ENCODE measurements at places on chromosomes 5 and 9. TPM values are rescaled to one million over a fixed set of nuclear protein-coding genes. Genes with fewer than 3 reads are reported as not detected.

Gene SH3GL2
- under 0.01 TPM for total RNA-seq

Gene RAB3C
- total RNA-seq, result 0.52 TPM

Gene ZNF462
- total RNA-seq, result 28.7 TPM

Gene MSMP
- total RNA-seq, result not detected

Gene DMRTA1
- 0.52 TPM for total RNA-seq

Gene HAVCR1
- total RNA-seq, result 0.52 TPM

Gene FOXD4L5
- under 0.01 TPM for total RNA-seq

Gene TNFSF8
- 1.0 TPM for total RNA-seq

Gene NCS1
- 19.3 TPM for total RNA-seq

Gene IL4
- total RNA-seq, result not detected

Gene ZFP2
- 1.6 TPM for total RNA-seq

Gene CPLANE1
- total RNA-seq, result 35.5 TPM

Gene XPA
- 8.9 TPM for total RNA-seq

Gene NIM1K
- total RNA-seq, result 0.52 TPM

Gene TXN
- 66.8 TPM for total RNA-seq

Gene EQTN
- not detected for total RNA-seq

Gene CENPP
- total RNA-seq, result 15.7 TPM

Gene EIF4E1B
- total RNA-seq, result not detected

Gene DRD1
- not detected for total RNA-seq

Gene LECT2
- not detected for total RNA-seq

Gene SLCO6A1
- total RNA-seq, result 0.52 TPM

Gene ZNF608
- total RNA-seq, result 31.3 TPM

Gene IL7R
- total RNA-seq, result 0.52 TPM

Gene PCA3
- total RNA-seq, result not detected

Gene GPRIN1
- total RNA-seq, result 0.52 TPM

Gene WDR31
- 2.1 TPM for total RNA-seq

Gene UGT3A2
- total RNA-seq, result under 0.01 TPM
